ENCODE measurements at places on chromosomes 13 and 19. TPM values are rescaled to one million over a fixed set of nuclear protein-coding genes. Genes with fewer than 3 reads are reported as not detected.

DNA sequence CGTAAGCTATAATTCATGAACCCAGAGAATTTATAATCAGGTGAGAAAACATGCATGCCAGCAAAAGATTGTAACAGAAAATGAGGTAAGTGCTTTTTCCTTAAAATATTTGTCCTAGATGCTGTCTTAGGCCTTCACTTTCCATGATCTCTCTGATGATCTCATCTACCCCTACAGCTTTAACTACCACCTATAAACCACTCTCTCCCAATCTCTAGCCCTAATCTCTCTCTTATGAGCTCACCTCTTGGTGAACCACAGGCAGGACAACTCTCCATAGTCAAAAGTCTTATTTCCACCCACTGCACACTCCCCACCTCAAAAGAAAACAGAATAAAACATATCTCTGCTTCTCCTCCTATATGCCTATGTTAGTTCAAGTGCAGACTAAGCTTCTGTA lies 137.1 kb downstream of the SLC7A1 start:
- DNase-seq, result no peak

- peak; percentile 70 for DNase-seq
Observed at GRCh38 chr13:110944121-110944967, 29.5 kb upstream of the ANKRD10 start.

DNA sequence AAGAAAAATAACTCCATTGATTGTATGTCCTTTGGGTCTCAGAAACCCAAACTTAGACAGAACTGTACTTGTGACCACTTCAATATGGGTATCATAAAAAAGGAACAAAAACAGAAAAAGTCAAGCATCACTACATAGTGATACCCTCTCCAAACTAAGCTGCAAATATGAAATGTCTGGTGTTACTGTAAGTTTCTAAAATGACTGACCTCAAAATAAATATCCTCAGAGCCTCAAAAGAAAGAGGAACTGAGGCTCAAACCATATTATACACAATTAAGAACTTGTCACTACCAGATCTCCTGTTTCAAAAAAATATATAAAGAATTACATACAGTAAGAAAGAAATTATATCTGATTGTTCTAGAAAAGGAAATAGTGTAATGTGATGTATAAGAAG lies 787.9 kb upstream of the KLHL1 start:
- no peak for DNase-seq

DNA sequence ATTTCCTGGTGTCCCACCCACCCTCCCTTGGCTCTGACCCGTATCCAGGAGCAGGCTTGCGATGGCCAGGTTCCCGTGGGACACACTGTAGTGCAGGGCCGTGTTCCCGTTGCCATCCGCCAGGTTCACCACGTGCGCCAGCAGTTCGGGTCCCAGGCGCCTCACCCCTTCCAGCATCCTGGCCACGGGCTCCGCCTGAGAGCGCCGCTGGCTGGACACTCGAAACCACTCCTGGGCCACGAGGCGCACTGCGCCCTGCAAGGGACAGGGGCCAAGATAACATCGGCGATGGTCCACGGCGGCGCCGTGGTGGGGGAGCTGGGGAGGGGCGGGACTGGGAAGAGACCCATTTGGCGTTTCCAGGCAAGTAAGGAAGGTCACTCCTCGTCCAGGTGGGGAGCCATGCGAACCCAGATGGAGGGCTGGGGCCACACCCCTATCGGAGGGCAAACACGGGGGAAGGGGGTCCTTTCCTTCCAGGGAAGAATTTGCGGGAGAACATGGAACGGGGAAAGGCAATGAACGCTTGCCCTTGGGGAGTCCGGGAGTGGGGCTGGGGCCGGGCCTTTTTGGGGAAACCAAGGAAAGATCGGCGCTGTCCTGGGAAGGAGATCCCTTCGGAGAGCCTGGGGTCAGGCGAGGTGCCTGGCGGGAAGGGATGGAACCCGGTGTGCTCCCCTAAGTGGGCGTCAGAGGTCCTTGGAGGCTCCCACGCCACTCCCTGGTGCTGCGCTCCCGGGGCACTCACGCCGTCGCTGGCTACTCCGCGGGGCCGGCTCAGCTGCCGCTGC lies 9.9 kb downstream of the KANK3 start:
- peak; percentile 83 for DNase-seq

GRCh38 chr19:4429256-4429655 lies 26.8 kb downstream of the CHAF1A start:
- DNase-seq, result no peak

DNA sequence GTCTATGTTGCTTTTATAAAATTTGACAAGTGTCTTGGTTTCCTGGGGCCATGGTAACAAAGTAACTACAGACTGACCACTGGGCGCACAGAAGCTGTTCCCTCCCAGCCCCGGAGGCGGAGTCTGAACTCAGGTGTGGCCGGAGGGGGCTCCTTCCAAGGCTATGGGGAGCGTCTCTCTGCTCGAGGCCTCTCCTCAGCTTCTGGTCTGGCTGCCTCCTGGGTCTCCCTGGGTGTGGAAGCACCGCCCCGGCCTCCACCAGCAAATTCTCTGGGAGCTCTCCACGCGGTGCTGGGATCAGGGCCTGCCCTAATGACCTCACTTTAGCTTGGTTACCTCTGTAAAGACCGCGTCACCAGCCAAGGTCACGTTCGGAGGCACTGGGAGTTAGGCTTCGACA lies 45.7 kb upstream of the F7 start:
- no peak for DNase-seq

- no peak for DNase-seq
Observed at GRCh38 chr13:42348576-42348975, 76.6 kb downstream of the AKAP11 start.

JSRP1 gene
- total RNA-seq, result 0.46 TPM

GRCh38 chr13:109938255-109938936 lies 152.0 kb upstream of the IRS2 start:
- DNase-seq, result no peak

SCGB2B2 gene
- total RNA-seq, result 1.2 TPM

SOX1 gene
- total RNA-seq, result not detected

KIR3DL2 gene
- total RNA-seq, result not detected

GRCh38 chr13:112870737-112871287 lies 98.2 kb upstream of the MCF2L start:
- peak; percentile 56 for DNase-seq

DNA sequence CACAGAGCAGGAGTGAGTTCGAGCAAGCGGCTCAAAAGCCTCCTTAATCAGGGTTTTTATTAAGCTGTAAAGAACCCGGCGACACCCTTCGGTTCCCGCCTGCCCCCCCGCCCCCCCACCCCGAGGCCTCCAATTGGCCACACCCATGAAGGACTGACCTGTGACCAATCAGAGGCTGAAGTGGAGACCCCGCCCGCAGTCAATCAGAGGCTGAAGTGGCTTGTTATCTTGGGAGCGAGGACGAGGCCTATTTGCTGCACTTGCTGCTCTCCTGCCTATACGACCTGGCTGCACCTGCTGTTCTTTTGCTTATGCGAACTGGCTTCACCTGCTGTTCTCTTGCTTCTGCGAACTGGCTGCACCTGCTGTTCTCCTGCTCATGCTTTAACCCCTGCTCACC lies 844.9 kb downstream of the OLFM4 start:
- DNase-seq, result no peak

GRCh38 chr19:18364826-18365528 lies 21.0 kb upstream of the GDF15 start:
- DNase-seq, result no peak

- no peak for DNase-seq
Observed at GRCh38 chr13:20219577-20219976, 12.5 kb downstream of the GJB6 start.

DNA sequence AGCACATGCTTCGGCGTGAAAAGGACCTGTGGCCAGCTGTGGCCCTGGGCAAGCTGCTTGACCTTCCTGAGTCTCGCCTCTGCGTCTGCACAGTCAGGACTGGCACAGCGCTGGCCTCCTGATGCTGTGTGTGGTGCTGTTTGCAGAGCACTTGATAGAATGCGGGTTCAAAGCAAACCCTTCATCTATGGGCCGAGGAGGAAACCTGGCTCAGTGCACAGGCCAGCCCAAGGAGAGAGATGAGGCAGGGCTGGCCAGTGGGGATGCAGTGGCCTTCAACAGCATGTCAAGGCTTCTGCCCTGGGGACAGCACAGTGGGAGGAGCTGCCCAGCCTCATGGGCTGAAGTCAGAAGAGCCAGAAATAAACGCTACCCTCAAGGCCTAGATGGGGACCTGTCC lies 21.3 kb upstream of the VSTM2B start:
- DNase-seq, result no peak

GRCh38 chr19:39602224-39602623 lies at the start of gene LGALS13:
LGALS13 (plus strand) TSS chr19:39602524; CDS start chr19:39602569, 45 bp downstream.
- no peak for DNase-seq

DNA sequence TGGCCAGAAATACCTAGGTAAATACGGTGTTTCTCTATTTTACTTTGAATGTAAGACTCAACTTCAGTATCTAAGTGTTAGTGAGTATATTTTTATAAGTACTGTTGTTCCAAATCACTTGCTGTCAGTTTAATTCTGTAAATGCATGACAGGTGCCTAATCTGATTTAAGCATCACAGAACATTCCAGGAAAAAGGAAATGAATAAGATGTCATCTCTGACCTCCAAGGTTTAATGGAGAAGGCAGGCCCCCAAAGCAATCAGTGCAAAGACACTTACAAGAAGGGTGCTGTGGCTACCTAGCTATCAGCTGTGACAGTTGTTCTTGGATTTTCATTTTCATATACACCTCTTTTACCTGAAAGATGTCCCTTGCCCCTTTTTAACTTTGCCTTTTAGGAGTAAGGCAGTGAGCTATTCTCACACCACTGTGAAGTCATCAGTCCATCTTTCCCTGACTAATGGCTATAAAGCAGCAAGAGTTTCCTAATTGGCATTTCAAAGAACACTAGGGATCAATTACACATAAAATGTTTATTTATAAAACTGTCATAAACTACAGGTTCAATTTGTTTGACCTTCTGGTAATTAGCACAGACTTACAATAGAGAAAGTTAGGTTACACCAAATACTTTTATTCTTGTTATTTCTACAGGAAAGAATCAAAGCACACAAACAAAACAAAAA lies 427.6 kb downstream of the SPRY2 start:
- no peak for DNase-seq

EPSTI1 gene
- 2.7 TPM for total RNA-seq

GRCh38 chr19:20273376-20273775 lies 106.4 kb downstream of the ZNF486 start:
- no peak for DNase-seq

SSBP4 gene
- 47.4 TPM for total RNA-seq

DNA sequence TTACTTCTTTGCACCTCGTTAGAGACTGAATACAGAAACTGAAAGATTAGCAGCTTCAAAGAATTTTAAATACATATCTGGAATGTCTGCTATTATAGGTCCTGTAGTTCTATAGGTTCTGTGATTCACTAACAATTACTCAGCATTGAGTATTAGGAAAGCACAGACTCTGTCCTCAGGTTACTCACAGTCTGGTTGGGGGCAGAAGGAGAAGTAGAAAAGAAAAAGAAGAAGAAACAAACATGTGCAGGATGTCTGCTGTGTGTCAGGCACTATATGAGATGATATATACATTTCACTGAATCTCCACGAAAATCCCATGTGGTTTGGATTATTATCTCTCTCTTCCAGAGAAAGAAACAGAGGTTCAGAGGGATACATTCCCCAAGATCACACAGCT lies 40.1 kb downstream of the SERTM1 start:
- no peak for DNase-seq

ADM5 gene
- 0.19 TPM for total RNA-seq

FBXO17 gene
- 3.3 TPM for total RNA-seq

GRCh38 chr13:44576351-44577235 lies 463 bp upstream of the TSC22D1 start:
- DNase-seq, result peak; percentile 77

KL gene
- 1.9 TPM for total RNA-seq

- DNase-seq, result no peak
Observed at GRCh38 chr19:44142059-44142433, 692 bp downstream of the ZNF234 start.

DNA sequence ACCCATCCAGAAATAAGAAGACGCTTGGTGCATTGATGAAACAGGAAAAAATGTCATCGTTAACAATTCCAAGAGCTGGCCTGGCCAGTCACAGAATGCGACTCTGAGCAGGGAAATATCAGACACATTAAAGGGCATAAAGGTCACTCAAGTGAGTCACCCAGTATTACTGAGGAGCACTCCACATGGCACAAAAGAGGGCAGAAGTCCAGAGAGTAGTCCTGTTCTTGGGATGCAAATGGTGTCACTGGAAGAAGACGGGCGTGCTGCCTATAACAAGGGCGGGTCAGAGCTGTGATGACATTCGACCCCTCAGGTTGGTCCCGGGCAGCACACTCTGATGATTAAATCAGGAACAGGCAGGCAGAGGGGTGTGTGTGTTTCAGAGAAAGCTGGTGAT lies 720.3 kb downstream of the UQCRFS1 start:
- no peak for DNase-seq

GRCh38 chr19:54338521-54338920 lies 441 bp downstream of the LILRA4 start:
- DNase-seq, result no peak

DNA sequence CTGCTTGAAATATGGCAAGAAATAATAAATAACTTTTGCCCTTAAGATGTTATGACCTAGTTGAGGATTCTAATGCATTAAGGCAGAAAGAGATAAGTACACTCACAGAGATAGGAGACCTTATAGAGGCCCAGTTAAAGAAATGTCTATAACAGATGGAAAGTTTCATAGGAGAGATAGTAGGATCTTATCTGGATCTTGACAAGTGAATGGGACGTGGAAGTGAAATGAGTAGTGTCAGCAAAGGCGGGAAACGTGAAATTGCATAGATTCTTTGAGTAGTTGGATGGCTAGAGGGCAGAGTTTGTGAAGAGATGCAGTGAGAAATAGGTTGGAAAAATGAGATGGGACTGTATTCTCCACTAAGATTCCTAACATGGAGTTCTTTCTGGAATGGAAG lies 71.2 kb downstream of the HS6ST3 start:
- no peak for DNase-seq

- no peak for DNase-seq
Observed at GRCh38 chr19:49564616-49565045, 15.7 kb downstream of the NOSIP start.
